Stimulated activated CD8-positive, alpha-beta memory T cell treated with anti-CD3 and anti-CD28 coated beads, Interleukin-12 subunit alpha, Interleukin-12 subunit beta, amount 100 ng/mL, for 1 hour (primary cell): ENCODE measurements at places on chromosomes 11 and 22.

GRCh38 chr11:1771273-1771672 is 7.5 kb upstream of the CTSD start:
- no peak for DNase-seq

DNA sequence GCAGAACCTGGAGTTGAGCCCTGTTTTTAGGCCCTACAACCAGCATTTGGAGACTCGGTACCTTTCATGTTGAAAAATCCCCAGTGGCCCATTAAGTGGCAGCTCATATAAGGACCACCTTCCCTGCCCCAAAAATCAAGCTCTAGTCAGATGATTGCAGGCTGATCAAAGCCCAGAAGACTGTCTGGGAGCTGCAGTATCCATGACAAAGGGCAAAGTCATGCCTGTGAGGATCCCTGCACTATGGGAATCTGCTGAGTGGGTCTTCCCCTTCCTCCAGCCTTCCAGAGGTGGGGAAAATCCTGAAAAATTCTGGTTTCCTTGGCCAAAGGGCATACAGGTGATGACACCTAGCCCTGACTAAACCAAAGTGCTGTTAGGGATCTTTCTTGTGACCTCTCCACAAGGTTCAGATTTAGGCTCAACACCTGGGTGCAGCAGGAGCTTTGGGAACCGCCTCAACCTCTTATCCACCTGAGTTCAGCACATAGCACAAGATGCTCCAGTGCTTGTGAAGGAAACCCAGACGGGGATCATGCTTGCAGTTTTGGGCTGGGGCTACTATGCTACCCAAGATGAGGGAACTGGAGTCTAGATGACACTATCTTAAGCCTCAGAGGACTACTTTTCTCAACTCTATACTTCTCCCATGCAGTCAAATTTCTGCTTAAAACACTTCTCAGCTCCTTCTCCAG is 1.2 kb upstream of the TRIM3 start:
- no peak for DNase-seq

DNA sequence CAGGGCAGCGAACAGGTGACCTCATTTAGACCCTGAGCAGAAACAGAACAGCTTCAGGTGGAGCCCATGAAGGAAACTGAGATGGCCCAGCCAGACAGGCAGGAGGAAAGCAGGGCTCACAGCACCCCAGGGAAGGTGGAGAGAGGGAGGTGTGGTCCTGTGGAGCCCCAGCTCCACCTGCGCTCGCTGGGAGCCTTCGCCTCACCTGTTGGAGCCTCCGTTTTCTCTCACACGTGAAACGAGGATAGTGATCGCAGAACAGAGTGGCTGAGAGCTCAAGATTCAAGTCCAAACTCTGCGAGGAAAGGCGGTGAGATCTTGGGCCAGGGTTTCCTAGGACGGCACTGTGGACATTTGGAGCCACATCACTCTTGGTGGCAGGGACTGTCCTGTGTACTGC is 8.6 kb upstream of the CERK start:
- DNase-seq: no peak

- DNase-seq: no peak
These were observed 40.6 kb downstream of the OSBP start for GRCh38 chr11:59574932-59575502.

DNA sequence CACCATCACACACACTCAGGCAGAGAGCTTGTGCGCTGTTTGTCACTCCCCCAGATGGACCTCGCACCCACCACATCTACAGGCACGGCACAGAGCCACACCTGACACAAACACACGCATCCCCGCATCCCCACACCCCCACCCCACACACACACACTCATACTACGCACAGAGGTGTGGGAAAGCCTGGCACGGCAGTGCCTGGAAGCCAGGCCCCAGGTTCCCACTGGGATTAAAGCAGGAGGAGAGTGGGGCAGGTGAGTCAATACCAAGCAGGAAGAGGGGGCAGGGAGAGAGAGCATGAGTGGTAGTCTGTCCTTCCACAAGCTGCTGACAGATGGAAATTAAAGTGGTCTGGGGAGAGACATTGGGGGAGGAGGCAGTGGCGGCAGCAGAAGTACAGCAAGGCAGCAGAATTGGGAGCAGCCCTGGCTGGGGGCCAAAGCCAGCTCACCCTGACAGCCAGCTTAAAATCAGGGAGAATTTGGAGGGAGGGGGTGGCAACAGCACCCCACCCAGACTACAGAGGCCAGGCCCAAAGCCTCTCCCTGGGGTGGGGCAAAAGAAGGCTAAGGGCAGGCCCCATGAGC is 20.7 kb downstream of the TNKS1BP1 start:
- no peak for DNase-seq

DNA sequence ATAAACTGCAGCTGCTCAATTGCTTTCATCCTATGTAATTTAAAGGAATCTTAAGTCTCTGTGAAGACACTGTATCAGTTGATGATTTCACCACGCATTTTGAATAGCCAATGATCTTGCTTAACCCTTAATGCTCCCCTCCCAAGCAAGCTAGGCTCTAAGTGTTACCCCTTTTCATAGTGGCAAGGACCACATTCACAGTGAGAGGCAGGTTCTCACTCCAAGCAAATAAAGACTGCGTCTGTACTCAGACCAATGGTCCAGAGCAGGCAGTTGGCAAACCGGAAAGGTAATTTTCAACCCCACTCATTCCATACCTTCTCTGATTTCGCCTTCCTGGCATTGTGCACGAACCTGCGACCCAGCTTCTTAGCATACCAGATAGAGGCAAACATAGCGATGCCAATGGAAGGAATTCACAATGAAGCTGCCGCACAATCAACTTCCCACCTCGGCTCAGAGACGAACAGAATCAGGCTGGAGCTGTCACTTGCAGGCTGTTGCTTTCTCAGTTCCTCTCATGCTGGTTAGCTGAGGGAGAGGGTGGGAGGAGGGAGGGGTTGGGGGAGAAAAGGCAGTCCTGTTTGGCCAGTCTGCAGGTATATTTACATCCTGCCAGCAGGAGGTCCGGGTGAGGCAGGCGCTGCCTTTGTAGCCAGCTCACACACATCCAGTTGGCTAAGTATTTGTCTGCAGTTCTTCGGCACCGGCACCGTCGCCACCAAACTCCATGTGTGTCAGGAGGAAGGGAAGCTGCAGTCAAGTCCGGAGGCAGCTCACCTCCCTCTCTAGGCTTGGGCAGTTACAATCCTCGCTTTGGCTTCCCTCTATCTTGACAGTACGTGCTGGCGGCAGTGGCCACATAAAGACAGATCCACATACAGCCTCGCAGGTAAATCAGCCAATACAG is 1151.2 kb upstream of the CCDC90B start:
- no peak for DNase-seq

GRCh38 chr11:45930031-45930794 is 7.8 kb downstream of the LARGE2 start:
- DNase-seq: no peak

DNA sequence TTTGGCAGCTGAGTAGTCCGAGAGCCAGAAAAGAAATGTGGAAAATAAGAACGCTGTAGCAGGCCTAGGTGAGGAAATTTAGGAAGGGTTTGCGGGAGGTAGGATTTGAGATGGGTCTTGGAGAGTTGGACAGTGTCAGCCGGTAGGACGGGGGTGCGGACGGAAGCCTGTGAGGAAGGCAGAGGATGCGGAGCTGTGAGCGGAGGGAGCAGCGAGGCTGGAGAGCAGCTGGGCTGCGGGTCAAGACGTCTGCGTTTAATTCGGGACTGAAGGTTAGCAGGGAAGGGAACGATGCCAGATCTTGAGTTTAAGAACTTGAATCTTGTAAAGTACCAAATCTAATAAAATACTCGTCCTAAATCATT is 669 bp upstream of the TIGD3 start:
- DNase-seq: no peak

GRCh38 chr11:8381871-8382396 is 118.3 kb upstream of the LMO1 start:
- no peak for DNase-seq

- DNase-seq: no peak
These were observed 615.4 kb upstream of the B3GAT1 start for GRCh38 chr11:135027461-135027860.

GRCh38 chr11:11793073-11793472 is 48.7 kb upstream of the USP47 start:
- DNase-seq: no peak

GRCh38 chr11:115885535-115886421 is 381.6 kb upstream of the CADM1 start:
- no peak for DNase-seq

GRCh38 chr11:36367806-36368680 is 72.0 kb downstream of the PRR5L start:
- DNase-seq: no peak

GRCh38 chr22:37249986-37250385 is 5.9 kb upstream of the RAC2 start:
- DNase-seq: no peak

DNA sequence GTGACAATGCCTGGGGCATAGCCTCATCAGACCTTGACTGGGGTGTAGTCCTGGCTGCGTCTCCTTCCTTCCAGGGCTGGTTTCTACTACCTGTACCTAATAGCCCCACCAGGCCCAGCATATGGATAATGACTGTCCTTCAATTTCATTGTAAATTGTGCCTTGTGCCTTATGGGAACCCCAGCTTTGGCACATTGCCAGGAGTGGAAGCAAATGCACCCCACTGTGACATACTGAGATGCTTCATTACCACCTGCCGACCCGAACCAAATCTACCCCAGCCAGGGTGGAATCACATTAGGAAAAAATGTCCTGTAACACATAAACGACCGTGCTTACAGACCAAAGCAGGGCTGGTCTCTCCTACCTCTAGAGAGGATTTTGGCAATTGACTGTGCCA is 7.3 kb downstream of the TOP3B start:
- no peak for DNase-seq

- DNase-seq: no peak
These were observed 22.6 kb downstream of the TPBGL start for GRCh38 chr11:75262961-75263852.

- no peak for DNase-seq
These were observed 66.8 kb downstream of the LRP5 start for GRCh38 chr11:68379206-68379605.

GRCh38 chr22:43945632-43946383 is 9.4 kb upstream of the SAMM50 start:
- peak; percentile 42 for DNase-seq

DNA sequence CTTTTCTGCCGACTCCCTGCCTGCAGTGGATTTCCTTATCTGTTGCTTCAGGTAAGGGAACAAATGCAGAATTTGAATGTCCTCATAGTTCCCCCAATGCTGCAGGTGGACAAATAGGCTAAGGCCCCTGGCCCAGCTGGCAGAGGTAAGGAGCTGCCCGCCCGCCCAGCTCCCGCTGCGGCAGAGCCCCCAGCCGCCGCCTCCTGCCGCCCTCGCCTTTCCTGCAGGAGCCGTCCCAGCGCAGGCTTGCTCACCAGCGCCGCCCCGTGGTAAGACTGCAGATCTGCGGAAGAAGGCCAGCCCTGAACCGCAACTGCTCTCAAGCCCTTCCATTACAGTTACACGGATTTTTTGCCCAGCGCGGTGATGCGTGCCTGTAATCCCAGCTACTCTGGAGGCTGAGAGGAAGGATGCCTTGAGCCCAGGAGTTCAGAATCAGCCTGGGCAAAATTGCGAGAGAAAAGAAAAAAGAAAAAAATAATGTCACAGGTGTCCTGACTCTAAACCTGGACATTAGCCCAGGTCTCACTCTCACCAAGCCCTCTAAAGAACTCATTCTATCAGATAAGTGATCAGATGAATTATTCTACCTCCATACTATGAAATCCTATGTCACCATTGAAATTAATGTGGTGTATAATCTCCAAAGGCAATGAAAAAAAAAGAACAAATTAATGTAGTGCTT is 51.2 kb upstream of the EMID1 start:
- peak; percentile 25 for DNase-seq

DNA sequence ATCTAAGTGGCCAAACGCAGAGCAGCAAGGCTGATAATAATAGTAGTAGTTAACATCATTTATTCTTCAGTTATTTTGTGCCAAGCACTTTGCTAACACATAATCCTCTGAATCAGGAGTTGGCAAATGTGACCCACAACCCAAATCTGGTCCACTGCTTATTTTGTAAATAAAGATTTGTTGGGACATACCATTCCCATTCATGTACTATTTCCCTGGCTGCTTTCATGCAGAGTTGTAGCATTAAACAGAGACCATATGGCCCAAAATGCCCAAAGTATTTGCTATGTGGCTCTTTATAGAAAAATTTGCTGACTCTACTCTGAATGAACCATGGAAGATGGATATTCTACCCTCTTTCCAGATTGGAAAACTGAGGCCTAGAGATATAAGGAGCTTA is 50.3 kb downstream of the COMMD9 start:
- DNase-seq: no peak

- DNase-seq: no peak
These were observed 137.9 kb downstream of the DCDC1 start for GRCh38 chr11:31231601-31232000.

DNA sequence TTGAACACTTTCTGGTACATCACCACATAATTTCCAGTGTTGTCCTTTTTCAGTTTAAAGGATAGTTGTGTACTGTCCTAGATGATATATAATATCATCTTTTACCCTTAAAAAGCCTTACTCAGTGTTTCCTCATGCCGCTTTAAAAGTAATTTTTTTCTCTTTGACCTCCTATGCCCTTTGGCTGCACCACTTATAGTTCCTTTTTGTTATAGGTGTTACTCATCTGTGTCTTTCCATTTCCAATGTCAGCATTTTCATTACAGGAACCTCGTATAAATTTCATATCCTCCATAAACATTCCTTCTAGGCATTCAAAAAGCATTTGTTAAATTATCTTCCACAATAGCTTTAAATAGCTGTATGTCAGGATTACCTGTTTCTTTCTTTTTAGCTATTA is 40.8 kb downstream of the USP47 start:
- no peak for DNase-seq

- no peak for DNase-seq
These were observed 69.3 kb upstream of the TNRC6B start for GRCh38 chr22:40108396-40108795.

DNA sequence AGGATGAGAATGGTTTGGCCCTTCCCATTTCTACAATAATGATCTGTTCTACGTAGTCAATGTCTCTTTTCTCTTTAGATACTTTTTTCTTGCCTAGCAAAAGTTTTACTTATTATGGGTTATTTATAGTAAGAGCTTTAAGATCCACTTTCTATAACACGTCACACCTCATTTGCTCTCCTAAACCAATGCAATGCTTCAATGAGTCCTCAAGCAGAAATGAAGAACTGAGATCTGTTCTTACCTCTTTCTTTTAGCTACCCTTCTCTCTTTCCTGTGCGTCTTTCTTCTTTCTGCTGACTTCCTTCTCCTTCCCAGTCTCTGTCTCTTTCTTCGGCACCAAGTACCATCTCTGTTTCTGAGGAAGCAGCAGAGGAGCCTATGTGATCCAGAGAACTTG is 61.8 kb downstream of the SNX19 start:
- no peak for DNase-seq
